ENCODE measurements at places on chromosomes 5 and 9. TPM values are rescaled to one million over a fixed set of nuclear protein-coding genes. Genes with fewer than 3 reads are reported as not detected.

Gene TAF11L5
- not detected for total RNA-seq

GRCh38 chr9:113566016-113566711 is 102.6 kb downstream of the RGS3 start:
- no peak for DNase-seq
- H3K27ac ChIP-seq, result no peak overlapping the region
- H3K4me1 ChIP-seq, result peaks cover 11% of the 10 kb centered on the region
- H3K36me3 ChIP-seq, result no peaks in the 10 kb centered on the region

- H3K4me1 ChIP-seq, result peaks cover 9% of the 10 kb centered on the region
- no peak overlapping the region for H3K27ac ChIP-seq
- H3K4me3 ChIP-seq, result no peak overlapping the region
- H3K27me3 ChIP-seq, result peaks cover 3% of the 10 kb centered on the region
- no peak for DNase-seq
Observed at GRCh38 chr5:53068291-53068836, 41.2 kb downstream of the MOCS2 start.

Gene HEMGN
- 1.3 TPM for total RNA-seq

- H3K27ac ChIP-seq, result no peak overlapping the region
- H3K4me3 ChIP-seq, result no peak overlapping the region
- peaks cover 58% of the 10 kb centered on the region for H3K27me3 ChIP-seq
- DNase-seq, result no peak
- no peaks in the 10 kb centered on the region for H3K4me1 ChIP-seq
Observed at GRCh38 chr5:73222173-73222572, 49.2 kb downstream of the TMEM174 start.

DNA sequence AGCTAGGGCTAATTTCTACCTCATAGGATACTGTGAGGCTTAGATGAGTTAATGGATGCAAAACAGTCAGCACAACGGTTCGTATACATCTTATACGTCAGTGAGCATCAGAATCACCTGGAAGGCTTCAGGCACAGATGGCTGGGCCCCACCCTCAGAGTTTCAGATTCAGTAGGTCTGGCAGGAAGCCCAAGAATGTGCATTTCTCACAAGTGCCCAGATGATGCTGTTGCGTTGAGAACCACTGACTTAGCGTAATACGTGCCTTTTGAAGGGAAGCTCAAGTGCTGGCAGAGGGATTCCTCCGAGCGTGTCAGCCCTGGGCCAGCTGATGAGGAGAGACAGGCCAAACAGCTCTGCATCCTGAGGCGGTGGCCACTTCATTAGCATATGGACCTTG is 117.1 kb upstream of the WWC1 start:
- no peak overlapping the region for H3K27ac ChIP-seq
- DNase-seq, result no peak

Gene SPAG8
- 0.97 TPM for total RNA-seq

Gene TMEFF1
- not detected for total RNA-seq

GRCh38 chr5:130168211-130168610 is 263.9 kb downstream of the CHSY3 start:
- no peak overlapping the region for H3K4me3 ChIP-seq
- no peak for DNase-seq
- no peaks in the 10 kb centered on the region for H3K4me1 ChIP-seq
- no peaks in the 10 kb centered on the region for H3K27me3 ChIP-seq
- H3K36me3 ChIP-seq, result no peaks in the 10 kb centered on the region

Gene BAAT
- not detected for total RNA-seq

Gene ADAMTS13
- total RNA-seq, result 1.1 TPM

Gene PCDHGA9
- total RNA-seq, result not detected

DNA sequence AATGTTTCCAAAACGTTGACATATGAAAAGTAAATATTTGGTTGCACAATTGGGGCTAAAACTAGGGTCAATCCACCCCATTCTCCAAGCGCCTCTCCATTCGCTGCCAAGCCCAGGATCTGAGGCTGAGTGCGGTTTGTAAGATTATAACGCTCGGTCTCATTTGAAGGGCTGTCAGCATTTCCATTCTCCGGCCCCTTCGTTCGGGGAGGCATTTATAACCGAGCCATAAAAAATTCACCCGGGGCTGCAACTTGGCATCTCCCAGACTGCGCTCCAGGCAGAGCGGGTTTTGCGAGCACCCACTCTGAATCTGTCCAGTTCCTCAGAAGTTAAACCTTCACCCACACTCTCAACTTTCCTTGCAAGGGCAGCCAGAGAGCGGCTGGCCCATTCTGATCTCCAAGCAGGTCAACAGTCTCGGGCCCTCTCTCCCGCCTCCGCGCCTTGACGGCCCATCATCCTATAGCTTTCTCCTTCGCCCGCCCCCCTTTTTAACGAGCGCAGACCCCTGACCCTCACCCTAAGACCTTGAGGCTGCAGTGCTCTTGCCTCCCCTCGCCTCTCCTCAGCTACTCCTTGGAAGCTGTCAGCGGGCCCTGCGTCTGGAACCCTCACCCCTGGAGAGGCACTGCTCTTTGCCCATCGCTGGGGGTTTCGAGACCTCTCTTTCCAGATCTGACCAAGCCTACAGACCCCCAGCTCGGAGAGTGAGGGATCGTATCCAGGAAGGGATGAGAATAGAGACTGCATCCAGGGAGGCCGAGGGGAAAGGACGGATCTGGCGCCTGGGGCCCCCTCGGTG is 1.1 kb downstream of the SLIT3 start:
- DNase-seq, result no peak
- H3K36me3 ChIP-seq, result no peaks in the 10 kb centered on the region
- no peak overlapping the region for H3K4me3 ChIP-seq
- H3K4me1 ChIP-seq, result peaks cover 12% of the 10 kb centered on the region
- peaks cover 59% of the 10 kb centered on the region for H3K27me3 ChIP-seq

DNA sequence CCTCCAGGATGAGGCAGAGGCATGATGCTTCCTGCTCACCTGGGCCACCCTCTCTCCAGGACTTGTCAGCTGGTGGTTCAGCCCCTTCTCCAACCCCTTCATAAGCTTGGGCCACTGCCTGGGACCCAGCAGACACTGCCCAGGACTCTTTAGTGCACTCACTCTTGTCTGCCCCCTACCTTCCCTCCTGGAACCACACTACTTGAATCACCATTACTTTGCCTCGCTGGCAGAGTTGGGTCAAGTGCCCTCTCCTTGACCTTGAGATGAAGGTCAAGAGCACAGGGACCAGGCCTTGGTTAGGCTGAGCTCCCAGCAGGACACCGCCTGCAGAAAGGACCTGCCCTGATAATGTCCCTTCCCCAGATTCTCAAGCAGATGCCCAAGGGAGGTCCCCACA is 8.5 kb upstream of the ENDOG start:
- no peak for DNase-seq
- no peaks in the 10 kb centered on the region for H3K4me1 ChIP-seq
- H3K4me3 ChIP-seq, result no peak overlapping the region
- peaks cover 3% of the 10 kb centered on the region for H3K36me3 ChIP-seq
- no peak overlapping the region for H3K27ac ChIP-seq

DNA sequence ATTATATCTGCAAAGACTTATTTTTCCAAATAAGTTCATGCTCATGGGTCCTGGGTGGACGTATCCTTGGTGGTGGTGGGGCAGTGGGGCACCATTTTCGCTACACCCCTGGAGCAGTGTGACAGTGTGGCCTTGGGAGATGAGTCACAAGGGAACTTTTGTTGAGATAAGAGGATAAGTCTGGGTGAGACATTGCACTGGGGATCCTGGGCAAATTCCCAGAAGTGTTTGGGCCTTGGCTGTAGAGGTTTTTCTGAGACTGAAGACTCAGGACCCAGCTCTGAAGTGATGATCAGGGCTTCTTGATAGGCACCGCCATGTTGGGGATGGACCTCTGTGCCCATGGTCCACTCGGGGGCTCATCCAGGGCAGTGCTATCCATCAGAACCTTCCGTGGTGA is 149.4 kb downstream of the MACROH2A1 start:
- no peak overlapping the region for H3K27ac ChIP-seq
- no peak overlapping the region for H3K4me3 ChIP-seq
- DNase-seq, result no peak
- H3K36me3 ChIP-seq, result no peaks in the 10 kb centered on the region
- peaks cover 20% of the 10 kb centered on the region for H3K27me3 ChIP-seq

Gene DMRT3
- total RNA-seq, result not detected

Gene ANKRD18A
- total RNA-seq, result 21.0 TPM

Gene SAXO1
- not detected for total RNA-seq

DNA sequence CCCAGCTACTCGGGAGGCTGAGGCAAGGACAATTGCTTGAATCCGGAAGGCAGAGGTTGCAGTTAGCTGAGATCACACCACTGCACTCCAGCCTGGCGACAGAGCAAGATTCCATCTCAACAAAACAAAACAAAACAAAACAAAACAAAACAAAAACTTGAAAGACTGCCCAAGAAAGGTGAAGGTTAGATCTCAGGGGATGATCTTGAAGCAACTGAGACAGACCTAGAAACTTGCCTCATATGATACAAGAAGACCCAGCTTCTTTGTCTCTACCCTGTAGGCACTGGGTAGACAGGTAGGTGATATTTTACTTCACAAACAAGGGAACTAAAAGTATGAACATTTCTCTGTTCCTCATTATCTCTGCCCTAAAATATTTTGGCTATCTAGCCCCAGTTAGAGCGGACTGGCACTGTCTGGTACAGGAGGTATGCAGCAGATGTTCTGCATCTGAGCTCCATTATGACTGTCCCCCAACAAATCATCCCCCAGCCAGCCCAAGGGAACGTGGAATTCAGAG is 26.3 kb upstream of the SHOC1 start:
- H3K27me3 ChIP-seq, result no peaks in the 10 kb centered on the region
- no peak overlapping the region for H3K27ac ChIP-seq
- peaks cover 5% of the 10 kb centered on the region for H3K4me1 ChIP-seq

GRCh38 chr5:31754741-31755675 is 116.1 kb downstream of the PDZD2 start:
- H3K27me3 ChIP-seq, result peaks cover 9% of the 10 kb centered on the region
- no peaks in the 10 kb centered on the region for H3K36me3 ChIP-seq
- no peak overlapping the region for H3K27ac ChIP-seq

- no peak overlapping the region for H3K4me3 ChIP-seq
- H3K36me3 ChIP-seq, result peaks cover 5% of the 10 kb centered on the region
- H3K27ac ChIP-seq, result no peak overlapping the region
- H3K27me3 ChIP-seq, result peaks cover 78% of the 10 kb centered on the region
- H3K4me1 ChIP-seq, result peaks cover 6% of the 10 kb centered on the region
Observed at GRCh38 chr9:21392270-21392669, 7.1 kb upstream of the IFNA2 start.

DNA sequence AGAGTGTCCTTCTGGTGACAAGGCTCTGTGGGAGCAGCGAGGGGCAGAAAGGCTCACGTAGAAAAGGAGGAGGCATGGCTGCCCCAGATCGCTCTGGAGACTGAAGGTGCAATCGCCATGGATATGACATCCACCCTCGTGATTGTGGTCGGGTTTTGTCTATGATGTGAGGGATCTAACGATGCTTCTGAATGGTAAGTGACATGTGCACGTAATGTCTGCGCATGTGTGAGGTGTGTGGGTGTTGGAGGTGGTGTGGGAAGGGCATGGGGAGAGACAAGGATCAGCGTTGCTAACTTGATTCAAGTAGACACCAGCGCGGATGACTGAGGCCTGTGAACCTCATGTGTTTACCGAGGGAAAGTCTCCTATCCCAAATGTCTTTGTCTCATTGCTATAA is 20.2 kb downstream of the IRX1 start:
- no peaks in the 10 kb centered on the region for H3K27me3 ChIP-seq
- no peak overlapping the region for H3K4me3 ChIP-seq
- no peak overlapping the region for H3K27ac ChIP-seq
- H3K4me1 ChIP-seq, result no peaks in the 10 kb centered on the region

- no peak overlapping the region for H3K4me3 ChIP-seq
- DNase-seq, result no peak
- H3K27me3 ChIP-seq, result peaks cover 31% of the 10 kb centered on the region
- H3K36me3 ChIP-seq, result no peaks in the 10 kb centered on the region
- peaks cover 6% of the 10 kb centered on the region for H3K4me1 ChIP-seq
- H3K27ac ChIP-seq, result no peak overlapping the region
Observed at GRCh38 chr9:133560311-133560710, 25.8 kb downstream of the ADAMTSL2 start.

DNA sequence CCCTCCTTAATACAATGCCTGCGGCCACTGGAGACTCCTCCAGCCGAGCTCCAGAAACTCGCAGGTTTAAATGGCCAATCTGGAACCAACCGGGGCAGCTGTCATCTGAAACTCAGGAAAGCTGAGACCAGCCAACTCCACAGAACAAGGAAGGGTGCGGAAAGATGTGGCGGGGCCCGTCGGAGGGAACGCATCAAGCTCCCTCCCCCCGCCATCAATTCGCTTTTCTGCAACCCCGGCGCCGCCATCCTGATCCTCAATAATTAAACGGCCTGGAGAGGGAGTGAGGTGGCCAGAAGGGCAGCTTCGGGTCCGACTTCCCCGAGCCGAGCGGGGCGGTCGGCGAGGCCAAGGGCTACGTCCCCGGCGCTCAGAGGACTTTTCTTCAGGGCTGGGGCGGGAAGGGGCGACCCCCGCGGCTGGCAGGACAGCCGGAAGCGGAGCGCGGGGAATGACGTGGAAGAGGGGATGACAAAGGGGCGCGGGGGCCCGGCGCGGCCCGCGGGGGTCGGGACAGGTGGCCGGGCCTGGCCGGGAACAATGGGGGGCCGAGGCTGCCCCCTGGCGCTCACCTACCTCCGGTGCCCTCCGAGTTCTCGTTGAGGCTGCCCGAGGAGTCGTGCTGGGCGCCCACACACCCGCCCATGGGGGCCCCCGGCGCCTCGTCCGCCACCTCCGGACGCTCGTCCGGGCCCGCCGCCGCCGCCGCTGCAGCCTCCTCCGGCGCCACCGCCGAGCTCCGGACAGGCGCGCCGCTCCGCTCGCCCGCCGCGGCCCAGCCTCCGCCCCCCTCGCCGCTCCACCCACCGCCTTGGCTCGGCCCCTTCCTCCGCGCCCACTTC is at the start of gene UBTD2:
Gene UBTD2, minus strand, starts transcription at position 745 of the 842 bp plus-strand sequence. Its CDS starts 99 bp downstream, at position 646.
- no peaks in the 10 kb centered on the region for H3K27me3 ChIP-seq
- DNase-seq, result peak; percentile 53
- H3K36me3 ChIP-seq, result no peaks in the 10 kb centered on the region

Gene AMBP
- not detected for total RNA-seq

Gene KIF24
- 0.08 TPM for total RNA-seq

DNA sequence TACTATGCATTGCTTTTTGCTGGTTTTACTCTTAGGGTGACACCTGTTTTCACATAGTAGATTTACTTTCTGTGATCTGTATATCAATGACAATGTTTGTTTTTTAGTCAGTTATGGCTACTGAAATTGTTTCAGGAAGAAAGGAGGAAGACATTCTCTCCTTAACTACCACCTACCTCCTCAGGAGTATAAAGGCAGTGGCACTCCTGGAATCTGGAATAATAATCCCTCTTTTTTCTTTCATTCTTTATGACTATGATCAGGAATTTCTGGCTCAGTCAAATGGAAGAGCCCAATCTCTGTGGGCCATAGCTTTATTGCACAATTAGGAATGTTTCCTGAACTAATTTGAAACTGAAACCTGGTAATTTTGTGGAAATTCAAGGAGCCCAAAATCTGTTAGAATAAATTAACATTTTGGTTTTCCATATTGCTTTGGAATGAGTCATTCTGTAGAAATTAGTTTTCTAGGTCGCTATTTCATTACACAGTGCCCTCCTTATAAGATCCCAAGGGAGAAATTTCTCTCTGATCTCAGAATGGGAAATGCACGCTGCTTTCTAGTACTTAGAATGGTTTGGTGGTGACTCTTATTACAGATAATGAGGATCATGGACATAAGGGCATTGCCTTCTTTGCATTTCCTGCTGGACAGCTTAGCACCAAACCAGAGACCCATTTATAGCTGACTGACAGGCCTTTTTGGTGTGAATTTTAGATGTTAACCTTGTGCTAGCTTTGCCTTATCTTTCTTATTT is 95.3 kb upstream of the VLDLR start:
- H3K4me1 ChIP-seq, result no peaks in the 10 kb centered on the region
- H3K4me3 ChIP-seq, result no peak overlapping the region
- H3K36me3 ChIP-seq, result no peaks in the 10 kb centered on the region
- H3K27me3 ChIP-seq, result peaks cover 17% of the 10 kb centered on the region

GRCh38 chr5:118195211-118195610 is 793.1 kb downstream of the DTWD2 start:
- no peak for DNase-seq
- no peaks in the 10 kb centered on the region for H3K36me3 ChIP-seq
- no peak overlapping the region for H3K4me3 ChIP-seq
- no peaks in the 10 kb centered on the region for H3K27me3 ChIP-seq
- no peak overlapping the region for H3K27ac ChIP-seq
- H3K4me1 ChIP-seq, result no peaks in the 10 kb centered on the region
